Ecto neural progenitor cell (in vitro differentiated cells): ENCODE measurements at places on chromosomes 12 and 14.
A peak's percentile ranks its signal among the peaks of the same experiment; 100 is the strongest.

DNA sequence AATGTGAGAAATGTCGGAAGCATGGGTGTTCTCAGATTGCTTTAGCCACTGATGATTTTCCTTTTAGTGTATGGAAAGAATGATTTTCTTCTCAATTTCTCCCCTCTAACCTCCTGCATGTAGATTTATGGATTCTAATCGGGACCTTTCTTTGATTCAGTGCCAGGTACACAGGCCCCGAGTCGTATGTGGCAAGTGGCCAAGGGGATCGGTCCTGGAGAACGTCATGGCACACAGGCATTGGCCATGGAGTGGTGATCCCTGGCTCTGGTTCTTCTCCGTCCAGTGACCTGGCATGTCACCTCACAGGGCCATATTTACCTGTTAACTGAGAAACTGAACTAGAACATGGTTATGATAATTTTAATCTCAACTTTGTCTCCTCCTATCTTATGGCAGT, 58.1 kb downstream of the ETV6 start:
- no peak for DNase-seq

DNA sequence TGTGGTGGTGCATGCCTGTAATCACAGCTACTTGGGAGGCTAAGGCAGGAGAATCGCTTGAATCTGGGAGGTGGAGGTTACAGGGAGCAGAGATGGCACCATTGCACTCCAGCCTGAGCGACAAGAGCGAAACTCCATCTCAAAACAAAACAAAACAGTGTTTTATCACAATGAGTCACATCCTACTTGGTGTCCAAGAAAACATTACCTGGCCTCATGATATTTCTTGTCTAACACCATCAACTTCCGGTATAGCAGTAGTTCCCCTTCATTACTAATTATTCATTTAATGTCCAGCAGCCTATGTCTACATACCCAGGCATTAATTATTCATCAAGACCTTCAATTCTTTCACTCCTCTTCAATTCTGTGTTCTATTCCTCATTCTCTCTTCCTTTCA, 115.5 kb downstream of the CCDC59 start:
- no peak for DNase-seq

GRCh38 chr12:44088647-44089046, 252.8 kb downstream of the TMEM117 start:
- DNase-seq = no peak

- DNase-seq = no peak
Observed at GRCh38 chr14:60807971-60808370, 73.4 kb downstream of the MNAT1 start.

GRCh38 chr12:105083551-105084105, 630 bp downstream of the ALDH1L2 start:
- peak; percentile 57 for DNase-seq

DNA sequence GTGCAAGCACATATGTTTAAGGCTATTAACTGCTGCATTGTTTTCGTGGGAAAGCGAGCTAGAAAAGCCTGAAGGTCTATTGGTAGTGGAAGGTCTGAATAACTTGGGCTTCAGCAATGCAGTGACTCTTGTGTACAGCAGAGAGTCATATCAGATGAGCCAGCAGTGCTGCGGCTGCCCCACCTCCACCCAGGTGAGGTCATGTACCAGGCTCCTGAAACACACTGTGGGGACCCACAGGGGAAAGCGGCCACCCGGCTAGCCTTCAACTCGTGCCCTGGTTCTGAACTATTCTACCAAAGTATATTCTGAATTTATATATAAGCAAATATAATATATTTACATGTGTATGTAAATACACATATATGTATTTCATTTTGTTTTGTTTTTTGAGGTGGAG, 12.7 kb upstream of the RAN start:
- DNase-seq = no peak

DNA sequence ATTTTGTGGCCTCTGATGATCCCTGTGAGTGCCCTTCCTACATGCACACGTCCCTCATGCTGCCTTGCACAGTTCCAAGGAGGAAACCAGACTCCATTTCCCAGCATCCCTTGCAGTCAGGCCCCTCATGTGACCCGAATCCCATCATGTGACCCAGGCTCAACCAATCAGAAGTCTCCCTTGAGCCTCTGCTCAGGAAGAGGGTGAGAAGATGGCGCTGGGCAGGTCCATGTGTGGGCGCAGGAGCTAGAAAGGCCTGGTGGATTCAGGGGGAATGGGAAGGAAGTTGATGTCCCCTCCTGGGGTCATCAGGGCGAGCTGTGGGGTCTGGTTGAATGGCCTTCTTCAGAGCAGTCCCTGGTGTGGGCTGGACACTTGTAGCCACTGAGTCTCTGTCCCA, 240.5 kb downstream of the ADGRD1 start:
- DNase-seq = no peak

DNA sequence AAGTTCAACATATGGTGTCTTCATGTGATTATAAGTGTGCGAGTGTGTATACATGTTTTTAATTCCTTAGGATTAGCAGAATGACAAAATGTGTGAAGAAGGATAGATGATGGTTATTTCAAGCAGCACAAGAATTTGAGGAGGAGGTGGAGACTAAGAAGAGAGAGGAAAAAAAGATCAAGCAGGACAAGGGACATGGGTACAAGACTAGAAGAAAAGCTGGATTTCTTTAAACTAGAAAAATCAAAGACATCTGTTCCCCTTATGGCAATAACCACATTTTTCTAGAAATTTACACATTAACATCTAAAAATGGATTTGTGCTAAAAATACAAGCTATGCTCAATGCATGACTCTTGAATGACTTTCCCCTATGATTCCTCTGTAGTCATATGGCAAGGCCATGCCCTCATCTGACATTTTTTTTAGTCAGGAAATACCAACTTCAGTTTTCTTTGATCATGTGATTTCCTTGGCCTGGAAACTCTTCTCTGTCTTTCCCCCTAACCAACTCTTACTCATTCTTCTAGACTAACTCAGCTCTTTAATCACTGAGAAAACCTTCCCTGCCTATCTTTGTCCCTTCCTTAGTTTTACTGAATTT, 435.8 kb downstream of the NRXN3 start:
- no peak for DNase-seq

- no peak for DNase-seq
Observed at GRCh38 chr14:23045419-23046357, 3.7 kb downstream of the PSMB11 start.

GRCh38 chr12:117208811-117209455, 18.7 kb upstream of the FBXO21 start:
- DNase-seq = no peak

DNA sequence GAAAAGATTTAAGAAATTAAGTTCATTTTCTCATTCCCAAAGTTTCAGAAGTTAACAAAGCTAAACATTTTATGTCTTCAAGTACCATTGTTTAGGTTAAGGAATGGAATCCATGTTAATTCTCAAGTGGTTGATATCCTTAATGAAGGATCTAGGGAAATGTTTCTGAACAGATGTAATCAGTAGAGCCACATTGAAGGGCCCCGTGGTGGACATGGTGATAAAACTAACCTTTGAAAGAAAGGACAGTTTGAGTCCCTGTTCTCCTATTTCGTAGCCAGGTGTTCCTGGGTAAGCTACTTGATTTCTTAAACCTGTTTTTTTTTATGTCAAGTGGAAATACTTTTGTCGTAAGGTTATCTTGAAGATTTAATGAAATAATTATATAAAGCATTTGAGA, 4.6 kb downstream of the PPM1A start:
- no peak for DNase-seq

DNA sequence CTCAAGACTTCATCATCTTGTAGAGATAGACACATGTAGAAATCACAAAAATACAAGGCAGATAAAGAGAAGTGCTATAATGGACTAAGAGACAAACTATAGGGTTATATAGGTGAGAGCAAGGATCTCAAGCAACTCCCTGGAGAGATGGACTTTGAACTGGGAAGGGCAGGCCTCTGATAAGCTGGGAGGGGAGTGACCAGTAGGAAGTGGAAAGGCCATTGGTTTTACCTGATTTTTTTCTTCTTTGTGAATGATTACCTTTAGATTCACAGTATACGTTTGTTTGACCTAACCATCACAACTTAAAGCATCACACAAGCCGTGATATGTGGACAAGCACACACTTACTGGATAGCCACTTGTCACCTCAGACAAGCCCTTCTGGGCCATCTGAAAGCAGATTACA, 5.2 kb upstream of the TEP1 start:
- DNase-seq = no peak

DNA sequence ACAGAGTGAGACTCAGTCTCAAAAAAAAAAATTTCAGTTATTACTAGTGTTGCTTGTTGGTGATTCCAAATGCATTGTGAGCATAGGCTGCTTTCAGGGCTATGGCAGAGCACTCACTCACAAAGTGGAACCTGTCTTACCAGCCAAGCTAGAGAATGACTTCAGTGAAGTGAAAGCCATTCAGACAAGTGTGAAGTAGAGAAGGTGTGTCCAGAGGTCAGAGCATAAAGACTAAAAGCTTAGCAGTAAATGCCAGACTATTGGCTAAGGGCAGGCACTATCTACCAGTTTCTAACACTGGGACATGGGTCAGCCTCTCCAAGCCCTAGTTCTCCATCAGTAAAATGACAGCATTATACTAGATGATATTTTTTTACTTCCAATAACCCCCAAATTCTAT, 12.7 kb downstream of the PPP1R36 start:
- no peak for DNase-seq

DNA sequence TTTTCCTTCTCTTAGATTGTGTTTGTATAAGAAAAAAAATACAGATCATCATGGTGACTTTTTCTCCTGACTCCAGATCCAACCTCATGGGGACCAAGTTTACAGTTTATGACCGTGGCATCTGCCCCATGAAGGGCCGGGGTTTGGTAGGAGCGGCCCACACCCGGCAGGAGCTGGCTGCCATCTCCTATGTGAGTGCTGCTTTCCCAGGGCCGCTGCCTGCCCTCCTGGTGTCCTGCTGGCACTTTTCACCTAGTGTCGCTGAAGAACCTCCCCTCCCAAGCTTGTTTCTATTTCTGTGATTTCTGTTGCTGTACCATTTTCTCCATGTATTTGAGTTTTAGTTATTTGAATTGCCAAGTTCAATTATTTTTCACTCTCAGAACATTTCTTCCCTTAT, 24.8 kb upstream of the TEAD4 start:
- DNase-seq = no peak

- DNase-seq = no peak
Observed at GRCh38 chr12:130342842-130343241, 5.2 kb downstream of the PIWIL1 start.

DNA sequence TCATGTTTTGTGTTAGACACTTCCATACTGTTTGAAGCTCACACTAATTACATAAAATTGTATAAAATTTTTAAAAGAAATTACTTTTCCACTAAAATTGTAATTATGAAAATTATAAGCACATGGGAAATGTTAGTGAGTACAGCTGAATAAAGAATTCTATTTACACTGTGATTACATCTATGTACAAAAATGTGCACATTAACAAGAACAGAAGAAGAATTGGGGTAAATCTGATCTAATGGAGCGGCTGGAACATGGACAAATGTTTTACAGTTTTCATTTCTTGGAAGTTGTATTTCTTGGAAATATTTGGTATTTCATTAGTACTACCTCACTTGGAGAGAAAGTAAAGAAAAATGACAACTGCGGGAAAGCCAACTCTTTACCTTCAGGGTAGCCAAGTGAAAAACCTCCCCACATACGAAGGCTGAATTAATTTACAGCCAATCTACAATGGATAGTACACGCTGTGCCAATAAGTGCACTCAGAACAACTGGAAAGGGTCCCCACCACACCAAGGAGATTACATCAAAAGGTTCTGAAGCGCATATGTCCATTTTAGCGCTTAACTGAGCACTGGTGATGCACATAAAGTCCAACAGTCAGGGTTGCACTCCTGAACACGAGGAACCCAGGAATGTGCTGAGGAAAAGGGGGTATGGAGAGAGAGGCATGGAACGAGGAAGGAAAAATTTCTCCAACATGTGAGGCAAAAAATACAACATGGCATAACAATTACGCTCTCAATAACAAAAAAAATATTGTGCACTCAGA, 17.5 kb downstream of the MED13L start:
- DNase-seq = no peak

- no peak for DNase-seq
Observed at GRCh38 chr12:88258396-88258795, 116.3 kb downstream of the TMTC3 start.

DNA sequence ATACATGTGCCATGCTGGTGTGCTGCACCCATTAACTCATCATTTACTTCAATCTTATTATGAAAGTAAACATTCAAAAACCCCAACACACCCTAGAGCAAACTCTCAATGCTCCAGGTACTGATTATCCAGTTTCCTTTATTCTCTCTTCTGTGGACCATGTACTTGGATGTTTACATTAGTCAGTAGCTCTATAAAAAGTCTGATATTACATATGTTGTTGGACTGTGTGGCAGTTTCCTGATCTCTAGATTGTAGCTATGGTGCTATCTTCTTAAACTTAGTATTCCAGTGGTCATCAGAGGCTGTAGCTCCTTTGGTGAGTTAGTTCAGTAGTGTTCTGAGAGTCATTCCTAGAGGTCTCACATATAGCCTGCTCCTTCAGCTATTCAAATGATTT, 25.1 kb upstream of the ITGA5 start:
- no peak for DNase-seq

GRCh38 chr12:30694412-30695198, 1.1 kb downstream of the IPO8 start:
- peak; percentile 73 for DNase-seq

DNA sequence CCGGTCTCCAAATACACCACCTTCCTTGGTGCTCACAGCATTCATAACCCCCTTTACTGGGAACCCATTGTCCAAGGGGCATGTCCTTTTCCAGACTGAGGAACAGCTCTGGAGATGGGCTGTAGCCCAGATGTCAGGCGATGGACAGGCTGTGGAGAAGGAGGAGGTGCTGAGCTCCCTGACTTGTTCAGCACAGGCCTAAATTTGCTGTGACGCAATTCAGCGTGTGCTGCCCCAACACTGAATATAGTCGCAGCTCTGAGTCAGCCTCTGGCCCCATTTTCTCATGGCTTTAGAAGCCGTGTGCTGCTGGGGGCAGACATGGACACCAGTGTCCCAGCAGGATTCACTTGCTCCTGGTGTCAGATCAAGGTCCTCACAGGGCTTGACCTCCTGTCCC, 269.1 kb downstream of the EMP1 start:
- DNase-seq = no peak

GRCh38 chr12:29547864-29548263, 50.4 kb upstream of the OVCH1 start:
- DNase-seq = no peak

DNA sequence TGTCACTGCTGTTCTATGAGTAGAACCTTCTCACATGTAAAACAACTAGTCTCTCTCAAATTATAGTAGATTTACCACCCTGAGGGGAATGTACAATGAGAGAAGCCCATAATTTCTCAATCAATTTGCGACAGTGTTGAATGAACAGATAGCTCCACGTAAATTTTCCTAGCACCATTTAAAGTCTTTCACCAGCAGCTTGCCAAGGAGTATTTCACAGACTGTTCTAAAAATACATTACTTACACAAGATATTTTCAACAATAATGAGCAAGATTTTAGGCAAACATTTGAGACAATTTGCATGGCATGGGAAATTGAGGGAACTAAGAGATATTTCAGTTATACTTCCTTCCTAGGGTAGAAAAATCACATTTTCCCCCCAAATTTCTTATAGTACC, 151.6 kb downstream of the KICS2 start:
- DNase-seq = no peak
